ENCODE measurements at places on chromosomes 5 and 9. TPM values are rescaled to one million over a fixed set of nuclear protein-coding genes. Genes with fewer than 3 reads are reported as not detected.

PTGS1 gene
- total RNA-seq, result 0.71 TPM

ENHO gene
- total RNA-seq, result not detected

DNA sequence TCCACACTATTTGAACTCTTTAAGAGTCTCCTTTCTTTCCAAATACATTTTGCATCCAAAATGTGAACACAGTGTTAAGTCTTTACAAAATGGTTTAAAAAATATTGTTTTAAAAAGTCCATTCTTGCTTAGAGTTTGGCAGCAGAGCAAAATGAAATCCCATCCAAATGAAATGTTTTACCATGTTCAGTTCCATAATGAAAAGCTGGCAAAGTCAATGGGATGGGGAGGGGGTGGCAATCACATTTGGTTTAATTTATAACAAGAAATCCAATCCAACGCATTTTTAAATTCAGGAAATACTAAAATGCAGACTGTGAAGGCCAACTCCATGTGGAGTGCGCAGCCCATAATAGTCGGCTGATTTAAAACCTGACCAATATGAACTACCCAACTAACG lies 39.4 kb downstream of the MRPL36 start:
- DNase-seq, result no peak

DNA sequence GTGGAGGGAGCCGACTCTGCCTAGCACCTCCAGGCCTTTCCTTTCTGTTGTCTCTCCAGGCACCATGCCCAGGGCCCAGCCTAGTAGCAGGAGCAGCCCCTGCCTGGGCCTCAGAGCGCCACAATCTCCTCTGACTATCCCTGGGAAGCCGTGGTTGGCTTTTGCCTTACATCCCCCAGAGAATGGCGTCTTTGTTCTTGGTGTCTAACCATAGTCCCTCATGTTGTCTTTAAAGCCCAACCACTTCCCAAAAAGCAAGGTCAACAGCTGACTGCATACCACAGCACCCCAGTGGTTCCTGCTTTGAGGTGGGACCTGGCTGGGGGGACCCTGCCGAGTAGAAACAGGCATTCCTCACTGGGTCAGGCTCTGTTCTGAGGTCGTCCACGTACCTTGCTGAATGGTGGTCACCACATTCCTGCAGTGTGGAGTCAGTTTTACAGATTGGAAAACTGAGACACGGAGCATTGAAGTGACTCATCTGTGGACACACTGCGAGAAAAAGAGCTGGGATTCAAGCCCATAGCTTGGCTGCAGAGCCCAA lies 13.7 kb upstream of the CERCAM start:
- DNase-seq, result no peak

- peak; percentile 50 for DNase-seq
Observed at GRCh38 chr9:107361816-107362215, 78.7 kb downstream of the RAD23B start.

FAXDC2 gene
- not detected for total RNA-seq

CNTNAP3B gene
- 35.5 TPM for total RNA-seq
